ENCODE measurements at places on chromosomes 3 and 15. TPM values are rescaled to one million over a fixed set of nuclear protein-coding genes. Genes with fewer than 3 reads are reported as not detected.

Gene JMJD7
- total RNA-seq: 6.2 TPM

Gene ITIH3
- total RNA-seq: 0.83 TPM

Gene MRAS
- 49.2 TPM for total RNA-seq

Gene RLBP1
- not detected for total RNA-seq

Gene CYP1A2
- not detected for total RNA-seq

Gene SIDT1
- 1.2 TPM for total RNA-seq

Gene CORO2B
- total RNA-seq: 6.0 TPM

- DNase-seq: no peak
These were observed 1.4 kb downstream of the LTF start for GRCh38 chr3:46463120-46463867.

DNA sequence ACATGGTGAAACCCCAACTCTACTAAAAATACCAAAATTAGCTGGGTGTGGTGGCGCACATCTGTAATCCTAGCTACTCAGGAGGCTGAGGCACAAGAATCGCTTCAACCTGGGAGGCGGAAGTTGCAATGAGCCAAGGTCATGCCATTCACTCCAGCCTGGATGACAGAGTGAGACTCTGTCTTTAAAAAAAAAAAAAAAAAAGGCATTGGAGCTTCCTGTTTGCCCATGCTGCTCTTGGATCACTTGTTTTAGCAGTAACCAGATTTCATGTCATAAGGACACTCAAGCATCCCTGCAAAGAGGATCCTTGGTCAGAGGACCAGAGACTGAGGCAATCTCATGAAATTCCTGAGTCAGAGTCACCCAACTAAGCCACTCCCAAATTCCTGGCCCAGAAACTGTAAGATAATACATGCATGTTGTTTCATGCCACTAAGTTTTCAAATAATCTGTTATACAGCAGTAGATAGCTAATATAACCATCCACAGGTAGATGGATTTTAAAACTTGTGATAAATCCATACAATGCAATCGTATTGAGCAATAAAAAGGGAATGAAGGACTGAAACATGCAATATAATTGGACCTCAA, 82.0 kb upstream of the XXYLT1 start:
- no peak for DNase-seq

GRCh38 chr3:120683671-120684301, 1.7 kb upstream of the HGD start:
- no peak for DNase-seq

- no peak for DNase-seq
These were observed 26.7 kb upstream of the LRTM1 start for GRCh38 chr3:54954521-54954920.

GRCh38 chr3:190973771-190974170, 111.3 kb upstream of the GMNC start:
- no peak for DNase-seq

DNA sequence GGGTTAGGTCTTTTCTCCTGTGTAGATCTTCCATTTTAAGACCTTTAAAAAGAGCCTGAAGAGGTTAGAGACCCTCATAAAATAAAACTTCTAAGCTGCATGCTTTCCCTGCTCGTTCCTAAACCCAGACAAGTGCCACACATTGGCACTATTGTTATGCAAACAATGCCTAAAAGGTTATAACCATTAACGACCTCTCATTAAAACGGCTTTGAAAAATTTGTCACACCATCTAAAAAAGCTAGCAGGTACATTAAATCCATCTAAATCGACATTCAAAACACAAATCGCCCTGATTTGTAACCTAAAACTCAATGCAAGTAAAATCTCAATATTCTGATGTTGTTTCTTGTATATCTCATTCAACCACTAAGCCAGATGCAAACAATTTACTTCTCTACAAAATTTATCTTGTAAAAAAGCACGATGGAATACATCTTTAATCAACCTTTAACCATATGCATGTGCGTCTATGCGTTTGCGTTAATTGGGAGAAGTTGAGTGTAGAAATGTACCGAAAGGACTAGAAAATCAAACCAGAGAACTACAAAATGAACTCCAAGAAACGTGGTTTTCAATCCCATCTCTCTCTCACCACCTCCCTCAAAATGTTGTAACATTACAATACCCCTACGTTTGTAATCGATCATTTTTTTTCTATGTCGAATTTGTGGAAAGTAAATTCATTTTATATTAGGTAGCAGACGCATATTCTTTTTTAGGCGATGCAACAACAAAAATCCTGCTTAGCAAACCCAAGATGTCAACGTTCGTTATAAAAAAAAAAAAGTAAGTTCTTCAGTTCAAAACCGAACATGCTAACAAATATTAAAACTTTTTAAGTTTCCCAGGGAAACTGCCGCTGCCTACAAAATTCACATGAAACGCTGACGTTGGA, 1.2 kb downstream of the ALDH1A2 start:
- DNase-seq: no peak
